BE2C (cell line): ENCODE measurements at places on chromosomes 6 and 20.
A peak's percentile ranks its signal among the peaks of the same experiment; 100 is the strongest.

DNA sequence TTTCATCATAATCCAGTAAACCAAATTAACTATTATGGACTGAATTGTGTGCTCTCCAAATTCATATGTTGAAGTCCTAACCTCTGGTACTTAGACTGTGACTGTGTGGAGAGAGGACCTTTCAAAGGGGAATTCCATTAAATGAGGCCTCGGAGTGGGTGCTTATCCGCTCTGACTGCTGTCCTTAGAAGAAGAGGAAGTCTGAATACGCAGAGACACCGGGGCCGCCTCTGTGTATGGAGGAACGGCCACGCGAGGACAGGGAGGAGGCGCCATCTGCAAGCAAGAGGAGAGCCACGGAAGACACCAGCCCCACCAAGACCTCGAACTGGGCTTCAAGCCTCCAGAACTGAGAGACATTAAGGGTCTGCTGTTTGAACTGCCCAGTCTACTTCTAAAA is 35.6 kb upstream of the RPS6KA2 start:
- DNase-seq = no peak

DNA sequence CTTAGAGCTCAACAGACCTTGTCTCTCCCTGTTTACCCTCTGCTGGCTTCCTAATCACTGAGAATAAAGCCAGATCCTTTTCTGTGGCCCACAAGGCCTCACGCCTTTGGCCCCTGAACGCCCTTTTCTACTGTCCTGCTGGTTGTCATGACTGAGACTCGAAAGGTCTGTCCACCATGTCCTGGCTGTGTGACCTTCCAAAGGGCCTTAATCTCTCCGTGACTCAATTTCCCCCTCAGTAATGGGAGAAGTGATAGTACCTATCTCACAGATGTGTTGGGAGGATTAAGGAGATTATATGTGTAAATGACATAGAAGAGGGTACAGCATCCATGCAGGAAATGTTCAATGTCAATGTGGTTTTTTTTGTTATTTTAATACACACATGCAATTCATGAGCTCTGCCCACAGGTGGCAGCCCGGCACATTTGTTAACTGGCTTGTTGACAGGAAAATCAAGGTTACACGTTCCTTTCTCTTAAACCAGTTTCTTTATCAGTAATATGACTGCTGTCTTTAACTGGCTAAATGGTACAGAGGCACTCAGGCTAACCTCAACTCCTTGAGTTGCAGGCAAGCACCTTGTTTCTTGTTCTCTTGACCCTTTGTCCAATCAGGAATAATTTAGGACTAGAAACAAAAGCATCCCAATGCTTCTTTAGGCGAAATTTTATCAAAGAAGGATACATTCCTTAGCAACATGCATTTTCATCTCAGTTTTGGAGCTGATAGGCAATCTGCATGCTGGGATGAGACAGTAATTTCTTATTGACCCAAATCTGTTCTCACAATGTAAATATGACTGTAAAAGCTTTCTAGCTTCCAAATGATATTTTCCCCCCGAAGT is 16.6 kb downstream of the SLC22A1 start:
- peak; percentile 56 for DNase-seq

DNA sequence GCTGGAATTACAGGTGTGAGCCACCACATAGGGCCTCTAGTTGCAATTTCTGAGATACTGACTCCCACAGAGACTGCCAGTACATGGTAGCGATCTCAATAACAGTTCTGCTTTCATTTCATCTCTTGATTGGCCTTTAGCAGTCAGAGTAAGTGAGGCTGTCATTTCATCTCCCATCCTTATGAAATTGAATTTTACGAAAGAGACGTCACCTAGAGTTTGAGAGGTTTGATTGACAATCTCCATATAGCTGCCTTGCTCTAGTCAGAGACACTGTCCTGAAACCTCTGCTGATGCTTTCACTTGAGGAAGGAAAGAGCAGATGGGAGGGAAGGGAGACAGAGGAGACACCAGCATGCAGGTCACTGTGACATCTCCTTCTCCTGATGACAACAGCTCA is 466.1 kb downstream of the NKAIN2 start:
- DNase-seq = no peak

GRCh38 chr20:6562111-6562510 is 205.4 kb upstream of the BMP2 start:
- DNase-seq = no peak

DNA sequence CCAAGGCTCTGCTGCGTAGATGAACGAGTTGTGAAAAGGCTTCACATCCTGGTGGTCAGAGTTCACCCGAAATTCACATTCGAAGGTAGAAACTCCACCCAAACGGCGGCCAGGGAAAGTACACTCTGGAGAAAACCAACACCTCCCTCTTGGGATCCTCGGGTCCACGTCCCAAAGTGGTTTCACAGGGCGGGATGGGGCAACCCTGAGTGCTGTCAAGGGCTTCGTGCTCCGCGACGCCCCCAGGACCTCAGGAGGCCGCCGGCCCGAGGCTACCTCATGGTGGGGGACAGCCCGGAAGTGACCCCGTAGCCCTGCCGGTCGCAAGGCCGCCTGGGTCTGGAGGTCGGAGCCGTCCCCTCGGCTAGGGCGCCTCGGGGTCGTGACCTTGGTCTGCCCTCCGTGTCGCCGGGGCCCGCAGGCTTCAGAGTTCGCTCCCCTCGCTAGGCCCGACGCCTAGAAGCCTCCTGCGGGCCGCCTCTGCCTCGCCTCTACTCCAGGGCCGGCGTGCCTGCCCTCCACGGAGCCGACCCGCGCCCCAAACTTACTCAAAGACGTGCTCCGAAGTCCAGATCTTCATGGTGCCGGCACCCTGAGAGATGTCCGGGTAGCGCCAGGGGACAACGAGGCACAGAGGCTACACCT is at the start of gene PRELID3B:
Gene PRELID3B, minus strand, starts transcription at position 636 of the 645 bp plus-strand sequence. Its CDS starts 56 bp downstream, at position 580.
- DNase-seq = no peak

GRCh38 chr6:133040094-133040802 is 200.9 kb upstream of the EYA4 start:
- peak; percentile 75 for DNase-seq

GRCh38 chr6:4225161-4225872 is 89.9 kb upstream of the ECI2 start:
- no peak for DNase-seq

DNA sequence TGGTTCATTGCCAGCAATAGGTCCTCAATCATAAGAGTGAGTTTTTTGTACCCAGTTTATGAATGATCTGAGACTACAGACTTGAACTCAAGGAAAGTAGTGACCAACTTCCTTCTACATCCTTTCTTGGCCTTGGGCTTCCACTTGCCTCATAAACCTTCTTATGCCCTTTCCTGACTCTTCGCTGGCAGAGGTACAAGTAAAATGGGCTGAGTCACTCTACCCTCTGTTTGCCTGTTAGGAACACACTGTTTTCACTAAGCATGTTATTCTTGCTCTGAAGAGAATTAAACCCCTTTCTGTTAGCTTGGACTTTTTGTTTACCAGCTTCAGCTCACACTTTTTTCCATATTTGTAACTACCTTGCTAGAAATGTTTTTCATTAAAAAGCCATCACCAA is 74.4 kb downstream of the PKHD1 start:
- no peak for DNase-seq

DNA sequence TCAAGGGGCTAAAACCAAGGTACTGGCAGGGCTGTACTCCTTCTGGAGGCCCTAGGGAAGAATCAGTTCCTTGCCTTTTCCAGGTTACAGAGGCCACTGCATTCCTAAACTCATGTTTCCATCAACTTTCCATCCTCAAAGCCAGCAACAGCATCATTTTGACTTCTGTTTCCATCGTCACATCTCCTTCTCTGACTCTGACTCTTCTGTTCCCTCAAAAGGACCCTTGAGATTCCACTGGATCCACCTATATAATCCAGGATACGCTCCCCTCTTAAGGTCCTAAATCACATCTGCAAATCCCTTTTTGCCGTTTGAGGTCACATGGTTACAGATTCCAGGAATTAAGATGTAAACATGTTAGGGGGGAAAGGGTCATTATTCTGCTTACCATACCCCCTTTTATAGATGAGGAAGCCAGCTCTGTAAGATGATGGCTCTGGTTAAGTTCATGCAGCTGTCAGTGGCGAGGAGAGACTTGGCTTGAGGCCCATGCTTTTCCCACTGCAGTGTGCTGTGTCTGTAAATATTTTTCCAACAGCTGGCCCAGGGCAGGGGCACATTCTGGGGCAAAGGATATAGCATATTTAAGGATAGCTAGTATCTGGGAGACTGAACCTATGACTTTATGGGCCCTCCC is 114.6 kb downstream of the TNFRSF21 start:
- DNase-seq = peak; percentile 79

DNA sequence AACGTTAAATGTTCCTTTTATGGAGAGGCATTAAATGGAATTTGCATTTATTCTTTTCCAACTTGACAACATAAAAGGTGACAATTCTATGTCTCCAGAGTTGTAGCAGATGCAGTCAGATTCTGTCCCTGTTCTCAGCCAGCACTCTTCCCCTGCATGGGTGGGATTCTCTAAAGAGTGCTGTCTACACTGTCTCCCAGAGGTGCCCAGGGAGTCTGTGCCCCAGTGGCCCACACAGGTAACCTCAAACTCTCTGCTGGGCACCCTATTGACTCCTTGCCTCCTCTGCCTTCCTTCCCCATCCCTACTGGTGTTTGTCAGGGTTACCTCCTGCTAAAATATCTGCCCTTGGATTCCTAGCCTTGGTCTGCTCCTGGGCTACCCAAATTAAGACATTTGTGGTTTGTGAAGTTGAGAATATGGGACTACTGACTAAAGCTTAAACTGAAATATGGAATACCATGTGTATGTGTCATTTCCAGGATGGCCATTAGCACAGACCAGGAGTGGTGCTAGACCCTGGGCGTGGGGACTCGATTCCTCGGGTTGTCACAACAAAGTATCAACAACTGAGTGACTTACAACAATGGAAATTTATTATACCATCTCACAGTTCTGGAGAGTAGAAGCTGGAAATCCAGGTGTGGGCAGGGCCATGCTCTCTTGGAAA is 284.7 kb downstream of the CDH26 start:
- DNase-seq = no peak

GRCh38 chr20:16662467-16662866 is 67.4 kb upstream of the SNRPB2 start:
- DNase-seq = no peak

DNA sequence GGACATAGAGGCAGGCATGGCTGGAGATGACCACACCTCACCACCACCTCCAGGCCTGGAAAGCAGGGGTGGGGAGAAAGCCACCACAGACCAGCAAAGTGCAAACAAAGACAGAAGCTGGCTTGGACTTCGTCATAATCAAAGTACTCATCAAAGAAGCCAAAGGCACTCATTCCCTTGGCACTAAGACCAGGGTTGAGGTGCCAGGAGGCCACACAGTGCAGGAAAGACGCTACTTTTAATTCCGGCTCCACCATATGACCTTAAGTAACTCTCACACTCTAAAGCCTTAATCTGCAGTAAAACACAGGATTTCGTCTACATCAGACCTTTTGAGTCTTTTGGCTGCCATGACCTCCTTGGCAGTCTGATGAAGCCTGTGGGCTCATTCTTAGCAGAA is 123.1 kb downstream of the HIVEP2 start:
- no peak for DNase-seq

GRCh38 chr20:44056010-44056698 is 130.8 kb downstream of the JPH2 start:
- peak; percentile 74 for DNase-seq

DNA sequence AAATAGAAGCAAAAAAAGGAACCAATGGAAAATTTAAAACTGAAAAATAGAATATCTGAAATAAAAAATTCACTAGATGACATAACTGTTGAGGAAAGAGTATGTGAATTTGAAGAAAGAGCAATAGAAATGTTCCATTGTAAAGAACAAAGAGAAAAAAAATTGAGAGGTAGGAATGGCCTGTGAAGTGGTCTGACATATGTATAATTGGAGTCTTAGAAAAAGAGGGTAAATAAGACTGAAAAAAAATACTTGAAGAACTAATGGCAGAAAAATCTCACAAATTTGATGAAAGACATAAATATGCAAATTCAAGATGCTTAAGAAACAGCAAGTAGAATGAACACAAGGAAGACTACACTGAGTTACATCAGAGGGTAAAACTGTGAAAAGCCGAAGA is 93.4 kb downstream of the QKI start:
- no peak for DNase-seq

- no peak for DNase-seq
Measured at GRCh38 chr6:49284180-49284579, 178.9 kb downstream of the MMUT start.

DNA sequence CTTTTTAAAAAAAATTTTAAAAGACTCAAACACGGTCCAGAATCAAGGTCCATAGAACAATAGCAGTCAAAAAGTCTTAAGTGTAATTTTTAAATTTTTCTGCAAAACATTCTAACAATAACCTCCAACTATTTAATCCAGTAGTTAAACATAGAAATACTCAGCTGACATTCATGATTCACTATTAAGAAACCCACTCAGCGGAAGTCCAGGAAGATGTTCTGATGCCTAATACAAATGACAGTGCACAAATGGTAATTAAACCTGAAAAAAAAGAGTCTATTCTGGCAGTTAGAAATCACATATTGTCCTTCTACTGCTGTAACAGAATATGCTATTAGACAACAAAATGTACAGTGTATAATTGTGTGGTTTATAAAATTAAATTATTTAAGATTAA is 128.2 kb upstream of the BMP5 start:
- no peak for DNase-seq

DNA sequence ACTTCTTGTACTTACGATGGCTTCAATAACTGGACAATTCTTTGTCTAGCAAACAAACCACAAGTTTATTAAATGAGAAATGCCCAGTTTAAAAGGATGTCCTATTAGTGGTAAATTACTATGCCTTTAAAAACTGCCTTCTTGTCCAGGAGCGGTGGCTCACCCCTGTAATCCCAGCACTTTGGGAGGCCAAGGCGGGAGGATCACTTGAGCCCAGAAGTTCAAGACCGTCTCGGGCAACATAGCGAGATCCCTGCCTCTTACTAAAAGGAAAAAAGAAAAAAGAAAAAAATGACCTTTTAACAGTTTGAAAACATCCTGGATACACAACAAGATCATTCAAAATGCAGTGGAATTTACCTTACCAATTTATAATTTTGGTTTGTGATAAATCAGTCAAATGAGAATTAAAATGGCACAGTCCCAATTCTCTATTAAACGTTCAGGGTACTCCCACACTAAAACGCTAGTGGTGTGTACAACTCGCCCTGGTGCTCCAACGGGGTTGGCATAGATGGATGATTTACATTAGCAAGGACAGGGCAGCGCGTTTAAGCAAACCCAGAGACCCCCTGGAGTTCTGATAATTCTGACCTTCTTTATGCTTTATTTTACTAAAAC is 2.3 kb downstream of the ZBTB2 start:
- no peak for DNase-seq

GRCh38 chr6:15474196-15474595 is 188.6 kb downstream of the DTNBP1 start:
- no peak for DNase-seq

DNA sequence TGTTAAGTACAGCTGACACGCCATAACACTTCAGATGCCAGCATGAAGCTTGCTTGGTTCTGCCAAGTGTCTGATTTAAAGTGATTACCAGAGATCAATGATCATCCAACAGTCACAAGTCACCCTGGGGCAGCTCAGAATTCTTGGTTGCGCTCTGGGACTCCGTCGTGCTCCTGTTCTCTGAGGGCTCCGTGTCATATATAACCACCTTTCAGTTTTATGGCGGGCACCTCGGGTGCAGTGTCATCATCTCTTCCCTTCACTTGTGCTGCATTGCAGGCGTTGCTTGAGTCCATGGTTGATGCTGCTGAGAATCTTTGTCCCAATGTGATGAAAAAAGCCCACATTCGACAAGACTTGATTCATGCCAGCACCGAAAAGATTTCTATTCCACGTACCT is 101.4 kb upstream of the SCGN start:
- DNase-seq = no peak
